Ovary (tissue), 10 donors: ENCODE measurements at places on chromosomes 3 and 15. TPM values are rescaled to one million over a fixed set of nuclear protein-coding genes. Genes with fewer than 3 reads are reported as not detected.

DNA sequence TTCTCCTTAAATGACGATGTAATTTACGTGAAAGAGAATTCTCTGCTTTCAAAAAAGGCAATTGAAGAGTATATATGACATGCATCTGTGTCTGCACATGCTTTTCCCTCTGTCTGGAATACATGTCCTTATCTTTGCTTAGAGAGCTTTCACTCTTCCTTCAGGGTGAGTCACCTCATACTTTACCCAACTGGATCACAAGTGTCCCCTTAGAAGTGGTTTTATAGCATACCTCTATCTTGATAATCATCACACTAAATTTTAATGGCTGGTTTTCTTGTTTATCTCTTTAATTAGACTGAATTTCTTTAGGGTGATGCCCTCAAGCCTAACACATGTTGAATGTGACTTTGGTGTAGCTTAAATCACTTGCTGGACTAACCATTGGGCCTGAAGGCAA, 178.9 kb downstream of the SV2B start:
- DNase-seq: no peak

GRCh38 chr15:40932156-40932555, 3.0 kb downstream of the DLL4 start:
- DNase-seq: no peak

GRCh38 chr15:67413770-67414390, 107.1 kb upstream of the C15orf61 start:
- no peak for DNase-seq

DNA sequence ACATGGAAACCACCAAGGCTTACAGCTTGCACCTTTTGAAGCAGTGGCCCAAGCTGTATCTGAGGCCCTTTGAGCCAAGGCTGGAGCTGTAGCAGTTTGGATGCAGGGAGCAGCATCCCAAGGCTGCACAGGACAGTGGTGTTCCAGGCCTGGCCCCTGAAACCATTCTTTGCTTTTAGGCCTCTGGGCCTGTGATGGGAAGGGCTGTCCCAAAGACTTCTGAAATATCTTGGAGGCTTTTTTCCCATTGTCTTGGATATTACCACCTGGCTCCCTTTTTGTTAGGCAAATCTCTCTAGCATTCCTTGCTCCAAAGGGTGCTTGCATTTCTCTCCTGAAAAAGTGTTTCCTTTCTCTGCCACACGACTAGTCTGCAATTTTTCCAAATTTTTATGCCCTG, 302.8 kb upstream of the MDFIC2 start:
- DNase-seq: no peak

DNA sequence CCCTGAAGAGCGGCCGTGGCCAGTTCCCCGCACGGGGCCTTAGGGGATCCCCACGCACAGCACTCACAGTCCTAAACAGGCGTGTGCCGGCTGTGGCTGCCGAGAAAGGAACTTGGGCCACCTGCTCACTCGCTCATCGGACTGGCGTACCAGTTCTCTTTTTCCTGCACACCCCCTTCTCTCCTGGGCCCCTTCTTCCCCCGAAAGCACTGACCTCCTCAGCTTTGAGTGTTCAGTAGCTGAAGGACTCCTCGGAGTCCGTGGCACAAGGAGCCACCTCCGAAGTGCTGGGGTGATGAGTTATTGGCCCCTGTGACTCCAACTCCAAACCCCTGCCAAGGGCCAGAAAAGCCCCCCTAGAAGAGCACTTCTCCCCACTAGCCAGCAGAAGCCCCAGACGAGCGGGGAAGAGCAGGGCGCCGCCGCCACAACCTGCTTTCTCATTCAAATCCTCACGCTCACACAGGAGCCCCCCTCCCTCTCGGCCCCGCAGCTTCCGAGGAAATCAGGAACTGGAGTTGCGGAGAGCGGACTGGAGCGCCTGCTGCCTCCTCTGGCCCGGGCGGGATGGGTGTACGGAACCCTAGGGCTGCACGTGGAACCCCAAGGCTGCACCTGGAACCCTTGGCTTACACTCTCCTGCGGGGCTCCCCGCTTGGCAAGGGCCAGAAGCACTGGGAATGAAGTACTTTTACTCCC, at the start of gene PLCH1:
PLCH1 (minus strand) TSS at position 446 of the 699 bp plus-strand sequence. CDS start 40,847 bp downstream, outside the sequence.
- peak; percentile 47 for DNase-seq

Gene BOC
- 28.6 TPM for polyA plus RNA-seq

Gene USP50
- not detected for polyA plus RNA-seq

Gene CADM2
- polyA plus RNA-seq: 0.93 TPM

Gene CDHR4
- not detected for polyA plus RNA-seq

Gene NAALADL2
- polyA plus RNA-seq: 2.3 TPM

Gene FGF7
- 45.3 TPM for polyA plus RNA-seq
